NCI-H1092 treated with DMSO at 0.1 percent for 48 hours (cell line): ENCODE measurements at places on chromosomes 7 and 10.

GRCh38 chr7:42236266-42236975 lies 588 bp downstream of the GLI3 start:
- DNase-seq: no peak

GRCh38 chr7:123658023-123658422 lies 2.4 kb downstream of the LMOD2 start:
- DNase-seq: no peak

DNA sequence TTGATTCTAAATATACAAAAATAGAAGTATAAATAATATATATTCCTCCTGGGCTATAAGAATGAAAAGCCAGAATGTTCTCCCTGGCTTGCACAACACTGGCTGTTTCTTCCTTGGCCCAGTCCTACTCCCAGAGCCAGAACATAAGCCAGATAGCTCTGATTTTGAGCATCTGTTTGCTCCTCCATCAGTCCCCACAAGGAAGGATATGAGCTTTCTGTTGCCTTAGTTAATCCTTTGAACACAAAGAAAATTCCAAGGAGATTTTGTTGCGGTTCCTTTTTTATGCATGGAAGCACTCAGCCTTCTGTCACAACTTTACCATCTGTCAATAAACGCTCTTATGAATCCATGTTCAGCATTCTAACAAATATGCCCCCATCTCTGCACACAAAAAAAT lies 361.8 kb downstream of the IPMK start:
- no peak for DNase-seq

DNA sequence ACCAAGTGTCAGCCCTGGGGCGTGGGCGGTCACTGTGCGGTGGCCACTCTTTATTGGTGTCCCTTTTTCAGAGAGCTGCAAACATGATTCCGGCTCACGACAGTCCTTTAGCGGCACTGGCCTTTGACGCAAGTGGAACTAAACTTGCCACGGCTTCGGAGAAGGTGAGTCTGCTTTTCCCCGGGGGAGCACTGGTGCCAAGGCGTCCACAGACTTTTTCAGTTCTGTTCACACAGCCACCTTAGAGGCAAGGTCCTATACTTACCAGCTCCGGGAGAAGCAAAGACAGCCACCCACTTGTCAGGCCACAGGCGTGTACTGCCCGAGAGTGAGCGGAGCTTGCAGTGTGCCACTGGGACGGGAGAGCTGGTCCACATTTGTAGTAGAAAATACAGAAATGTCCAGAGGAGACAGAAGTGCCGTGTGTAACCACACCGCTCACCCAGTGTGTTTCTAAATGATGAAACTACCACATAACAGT lies 27.9 kb downstream of the WIPI2 start:
- no peak for DNase-seq

GRCh38 chr10:50557130-50557682 lies 66.5 kb downstream of the SGMS1 start:
- DNase-seq: no peak

DNA sequence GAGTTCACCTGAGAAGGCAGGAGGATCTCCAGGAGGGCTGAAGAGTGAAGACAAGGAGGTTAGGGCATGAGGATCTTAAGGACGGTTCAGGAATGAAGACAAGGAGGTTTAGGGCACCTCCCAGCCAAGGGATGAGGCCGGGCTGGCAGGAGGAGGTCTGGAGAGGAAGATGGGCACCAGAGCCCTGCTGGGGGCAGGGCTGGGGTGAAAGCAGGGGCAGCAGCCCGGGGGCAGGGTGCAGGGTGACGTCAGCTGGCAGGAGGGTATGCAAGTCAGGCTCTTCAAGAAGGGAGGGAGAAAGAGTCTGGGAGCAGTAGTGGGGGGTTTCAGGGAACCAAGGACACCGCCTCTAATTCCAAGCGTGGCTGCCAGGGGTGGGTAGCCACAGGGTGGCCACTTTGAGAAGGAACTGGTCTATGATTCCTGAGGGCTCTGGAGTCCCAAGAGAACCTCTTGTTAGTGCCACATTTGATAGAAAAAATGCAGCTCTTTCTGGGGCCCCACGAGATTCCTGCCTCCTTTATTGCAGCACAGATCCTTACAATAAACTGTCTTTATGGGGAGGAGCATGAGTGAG lies 101.6 kb downstream of the C10orf90 start:
- no peak for DNase-seq

DNA sequence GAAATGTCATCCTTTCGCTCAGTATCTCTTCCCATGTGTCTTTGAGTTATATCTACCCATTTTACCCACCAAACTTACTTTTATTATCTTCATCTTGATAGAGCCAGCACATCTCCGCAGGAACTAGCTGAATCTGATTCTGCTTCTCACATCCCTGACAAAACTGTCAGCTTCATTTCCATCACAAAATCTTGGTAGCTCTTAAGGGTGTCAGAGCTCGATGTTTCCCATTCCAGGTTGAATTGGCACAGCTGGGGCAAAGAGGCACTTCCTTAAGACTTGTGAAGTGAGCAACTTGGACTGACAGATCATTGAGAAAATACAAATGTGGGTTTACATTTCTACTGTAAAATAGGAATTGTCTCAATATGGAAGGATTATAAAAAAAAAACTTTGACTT lies 434.5 kb downstream of the SUGCT start:
- DNase-seq: no peak

DNA sequence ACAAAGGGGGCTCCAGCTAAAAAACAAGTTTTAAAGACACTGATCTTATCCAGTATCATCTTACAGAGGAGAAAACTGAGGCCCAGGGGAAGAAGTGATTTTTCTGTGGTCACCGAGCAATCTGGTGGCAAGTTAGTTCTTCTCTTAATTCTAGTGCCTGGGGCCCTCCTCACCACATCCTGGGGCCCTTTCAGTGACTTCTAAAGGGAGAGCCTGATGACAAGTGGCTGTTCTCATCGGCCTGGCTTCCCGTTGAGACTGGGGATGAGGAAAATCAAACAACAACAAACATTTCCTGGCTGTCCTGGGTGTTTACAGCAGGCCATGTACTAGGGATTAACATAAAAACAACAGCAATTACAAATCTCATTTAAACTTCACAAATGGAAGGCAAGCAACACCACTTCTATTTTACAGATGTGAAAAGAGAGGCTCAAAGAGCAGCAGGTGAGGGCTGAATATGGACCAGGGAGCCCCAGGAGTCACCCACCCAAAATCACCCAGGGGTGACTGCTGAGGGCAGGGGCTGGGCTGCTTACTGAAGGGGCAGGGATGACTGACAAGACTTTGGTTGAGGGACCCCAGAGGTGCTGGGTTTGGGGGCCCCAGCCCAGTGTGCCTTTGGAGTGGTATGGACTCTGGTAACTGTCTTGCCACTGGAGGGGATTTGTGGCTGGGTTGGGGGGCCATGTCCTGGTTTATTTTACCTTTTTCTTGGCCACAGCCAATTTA lies 24.7 kb upstream of the MTPAP start:
- no peak for DNase-seq

GRCh38 chr7:78734626-78735025 lies 718.8 kb downstream of the MAGI2 start:
- DNase-seq: no peak

DNA sequence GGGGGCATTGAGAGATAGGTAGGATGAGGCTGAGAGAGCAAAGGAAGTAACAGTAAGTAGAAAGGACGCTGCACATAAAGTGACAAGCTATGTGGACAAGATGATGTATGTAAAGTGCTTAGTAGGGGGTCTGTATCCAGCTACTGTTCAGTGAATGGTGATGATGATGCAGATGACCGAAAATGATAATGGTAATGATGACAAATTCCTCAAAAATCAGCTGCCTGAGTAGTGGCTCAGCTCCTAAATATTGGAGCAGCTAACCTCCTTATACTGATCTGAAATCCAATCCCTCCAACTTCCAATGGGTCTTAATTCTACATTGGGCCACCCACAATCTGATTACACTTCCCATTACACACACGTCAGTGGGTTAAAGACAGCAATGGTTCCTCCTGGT lies 27.1 kb upstream of the KCNMA1 start:
- no peak for DNase-seq

DNA sequence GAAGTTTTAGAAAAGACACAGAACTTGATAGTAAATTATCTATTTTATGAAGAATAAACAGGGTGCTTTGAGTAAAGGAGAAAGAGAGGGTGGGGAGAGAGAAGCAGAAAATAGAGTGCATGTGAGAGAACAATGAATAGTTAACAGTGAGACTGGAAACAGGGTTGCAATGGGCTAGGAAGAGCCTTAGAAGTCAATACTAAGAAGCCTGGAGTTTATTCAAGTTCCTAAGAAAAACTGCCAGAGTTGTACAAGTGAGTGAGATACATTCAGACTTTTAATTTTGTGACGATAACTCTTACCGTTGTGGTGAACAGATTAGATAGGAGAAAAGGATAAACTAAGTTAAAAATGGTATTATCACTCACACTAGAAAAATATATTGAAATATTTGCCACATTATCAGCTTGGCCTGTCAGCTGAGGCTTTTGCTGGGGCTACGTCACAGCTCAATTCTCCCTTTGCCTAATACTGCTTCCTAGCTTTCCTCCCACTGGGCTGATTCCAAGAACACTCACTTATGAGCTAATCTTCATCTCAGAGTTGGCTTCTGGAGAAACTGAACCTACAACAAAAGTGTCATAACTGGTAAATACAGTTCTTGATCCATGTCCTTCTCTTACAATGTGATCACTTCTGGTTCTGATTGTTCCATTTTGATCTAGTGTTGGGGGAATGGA lies 92.7 kb downstream of the SEMA3D start:
- no peak for DNase-seq

- DNase-seq: peak; percentile 56
Observed at GRCh38 chr10:59177031-59177797, 771 bp downstream of the PHYHIPL start.

- no peak for DNase-seq
Observed at GRCh38 chr7:117562759-117563158, 82.9 kb downstream of the CFTR start.

- DNase-seq: no peak
Observed at GRCh38 chr7:139131601-139132041, 22.1 kb upstream of the ZC3HAV1 start.

GRCh38 chr7:83148776-83149175 lies 13.9 kb downstream of the PCLO start:
- no peak for DNase-seq

- DNase-seq: peak; percentile 45
Observed at GRCh38 chr10:86349474-86349873, 17.1 kb downstream of the GRID1 start.

DNA sequence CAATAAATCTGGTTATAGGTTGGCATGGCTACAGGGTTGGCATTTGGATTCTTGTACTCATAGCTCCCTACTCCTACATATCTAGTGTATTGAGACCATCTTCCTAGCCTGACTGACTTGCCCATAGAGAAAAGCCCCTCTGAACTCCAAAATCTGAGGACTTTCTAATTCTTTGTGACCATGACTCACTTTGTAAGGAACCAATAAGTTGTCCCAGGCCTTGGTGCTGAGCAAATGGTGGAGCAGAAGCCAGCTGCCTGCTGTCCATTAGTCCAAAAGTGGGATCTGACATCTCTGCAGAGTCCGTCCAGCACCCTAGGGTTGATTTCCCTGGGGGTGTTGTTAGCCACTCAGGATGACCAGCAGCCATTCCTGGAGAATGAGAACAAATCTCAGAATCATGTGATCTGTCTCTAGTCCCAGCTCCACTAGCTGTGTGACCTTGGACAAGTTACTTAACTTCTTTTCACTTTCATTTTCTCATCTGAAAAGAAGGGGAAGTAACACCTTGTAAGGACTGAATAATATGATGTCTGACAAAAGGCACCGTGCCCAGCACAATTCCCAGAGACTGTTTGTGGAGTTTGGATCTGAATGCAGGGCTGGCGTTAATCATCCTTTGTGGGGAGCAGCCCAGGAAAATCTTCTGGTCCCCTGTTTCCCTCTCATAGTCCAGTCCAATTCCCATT lies 44.1 kb downstream of the MTURN start:
- DNase-seq: no peak

DNA sequence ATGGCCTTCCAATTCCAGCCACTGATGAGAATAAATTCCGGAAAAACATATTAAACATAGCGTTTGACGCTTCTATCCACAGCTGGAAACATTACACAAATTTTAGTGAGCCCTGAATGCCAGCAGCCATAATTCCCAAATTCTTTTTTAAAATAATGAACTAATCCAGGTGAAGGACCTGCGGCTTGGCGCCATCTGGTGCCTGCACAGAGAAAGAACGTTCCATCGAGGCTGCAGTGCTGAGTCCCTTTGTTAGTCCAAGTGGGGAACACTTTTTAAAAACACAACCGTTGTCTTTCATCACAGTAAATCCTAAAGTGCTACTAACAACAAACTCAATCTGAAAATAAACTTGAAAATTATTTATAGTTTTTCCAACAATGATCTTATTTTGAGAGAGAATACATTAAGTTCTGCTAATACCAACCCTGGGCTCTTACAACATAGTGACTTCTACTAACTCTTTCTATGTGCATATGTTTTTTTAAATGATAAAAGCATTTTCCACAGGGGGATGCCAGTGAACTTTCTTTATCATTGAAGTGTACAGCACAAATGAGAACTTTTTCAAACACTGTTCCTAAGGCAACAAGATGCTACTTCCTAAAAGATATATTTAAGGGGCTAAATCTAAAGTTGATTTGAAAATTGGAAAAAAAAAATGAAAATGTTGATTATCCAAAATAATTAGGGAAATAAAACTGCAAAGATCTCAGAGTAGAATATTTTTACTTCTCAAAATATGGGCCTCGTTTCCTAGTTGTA lies 166.9 kb upstream of the RNF32 start:
- peak; percentile 45 for DNase-seq

DNA sequence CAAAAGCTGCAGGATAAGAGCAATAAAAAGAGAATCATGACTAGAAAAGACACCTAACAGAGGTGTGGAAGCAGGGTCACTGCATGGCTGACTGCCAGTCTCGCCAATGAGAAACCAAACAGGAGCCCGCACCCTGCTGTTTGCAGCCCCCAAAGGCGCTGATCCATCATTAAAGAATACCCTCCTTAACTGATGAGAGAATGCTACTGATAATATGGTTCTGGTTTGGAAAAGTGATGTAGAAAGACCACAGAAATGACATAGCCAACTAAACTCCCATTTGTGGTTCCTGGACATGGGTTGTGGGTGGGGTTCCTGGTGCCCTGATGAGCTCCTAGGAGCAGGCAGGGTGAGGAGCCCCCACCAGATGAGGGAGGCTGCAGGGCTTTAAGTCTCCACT lies 207.4 kb downstream of the TNS3 start:
- DNase-seq: no peak

DNA sequence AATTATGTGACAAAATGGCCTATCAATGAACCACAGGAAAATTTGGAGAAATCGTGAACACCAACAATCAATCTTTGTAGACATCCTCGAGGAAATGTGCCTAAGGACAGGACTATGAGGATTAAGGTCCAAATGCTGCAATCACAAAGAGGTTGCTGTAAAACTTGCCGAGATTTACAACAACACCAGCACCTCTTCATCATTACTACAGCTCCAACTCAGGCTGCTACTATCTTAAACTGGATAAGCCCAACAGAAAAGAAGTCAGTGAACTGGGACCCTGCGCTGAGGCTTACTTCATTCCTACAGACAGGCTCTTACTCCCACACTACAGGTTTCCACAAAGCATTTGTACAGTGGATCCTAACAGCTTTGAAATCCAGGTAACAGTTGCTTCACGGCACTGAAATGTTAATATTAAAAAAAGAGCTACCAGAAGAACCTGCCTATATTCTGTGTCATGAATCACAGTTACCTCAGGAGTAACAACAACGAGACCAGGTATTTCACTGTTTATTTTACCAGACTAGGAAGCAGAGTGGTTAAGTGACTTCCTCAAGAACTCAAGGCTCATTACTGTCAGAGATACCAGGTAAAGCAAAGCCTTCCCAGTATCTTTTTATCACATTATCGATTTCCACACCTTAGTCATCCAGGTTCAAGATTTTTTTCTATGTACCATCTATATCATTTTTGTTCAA lies 23.9 kb downstream of the CACUL1 start:
- DNase-seq: no peak
